ENCODE measurements at places on chromosomes 11 and 22.

DNA sequence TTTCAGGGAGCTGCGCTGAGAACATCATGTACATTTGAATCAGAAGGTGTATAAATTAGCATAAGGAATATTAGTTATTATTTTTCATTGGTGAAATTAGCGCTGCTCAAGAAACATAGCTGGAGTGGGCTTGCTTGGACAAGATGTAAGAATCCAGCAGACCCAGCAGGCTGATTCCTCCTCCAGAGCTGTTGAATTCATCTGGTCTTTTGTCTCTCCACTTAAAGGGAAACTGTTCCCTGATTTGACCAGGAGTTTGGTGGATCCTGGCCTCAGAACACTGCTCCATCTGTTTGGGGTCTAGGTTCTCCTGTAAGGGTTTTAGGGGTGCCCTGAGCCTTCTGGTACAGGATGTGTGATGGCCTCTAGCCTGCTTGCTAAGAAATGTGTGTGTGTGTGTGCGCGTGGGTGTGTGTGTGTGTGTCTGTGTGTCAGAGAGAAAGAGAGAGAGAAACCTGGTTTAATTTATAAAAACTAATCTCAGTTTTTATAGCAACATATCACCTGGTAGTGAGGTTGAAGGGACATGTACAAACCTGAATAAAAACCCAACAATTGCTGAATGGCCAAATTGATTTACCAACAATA is 8.3 kb upstream of the SORL1 start:
- no peak for DNase-seq

DNA sequence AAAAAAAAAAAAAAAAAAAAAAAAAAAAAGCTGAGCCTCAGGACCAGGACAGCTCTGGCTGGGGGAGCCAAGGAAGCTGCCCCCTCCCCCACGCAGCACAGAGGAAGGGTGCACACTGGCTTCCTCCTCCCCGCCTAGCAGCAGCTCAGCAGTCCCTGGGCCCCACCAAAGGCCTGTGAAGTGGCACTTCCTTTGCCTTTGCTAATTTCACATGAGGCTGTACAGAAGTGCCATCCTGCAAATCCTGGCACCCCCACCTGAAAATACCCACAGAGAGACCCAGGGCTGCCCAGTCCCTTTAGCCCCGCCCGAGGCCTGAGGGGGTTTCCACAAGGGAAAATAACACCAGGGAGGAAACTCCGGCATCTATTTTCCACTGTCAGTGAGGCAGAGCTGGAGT is 3.9 kb downstream of the RHOG start:
- DNase-seq: no peak

- no peak for DNase-seq
Observed at GRCh38 chr11:113193016-113193415, 121.4 kb upstream of the TTC12 start.

DNA sequence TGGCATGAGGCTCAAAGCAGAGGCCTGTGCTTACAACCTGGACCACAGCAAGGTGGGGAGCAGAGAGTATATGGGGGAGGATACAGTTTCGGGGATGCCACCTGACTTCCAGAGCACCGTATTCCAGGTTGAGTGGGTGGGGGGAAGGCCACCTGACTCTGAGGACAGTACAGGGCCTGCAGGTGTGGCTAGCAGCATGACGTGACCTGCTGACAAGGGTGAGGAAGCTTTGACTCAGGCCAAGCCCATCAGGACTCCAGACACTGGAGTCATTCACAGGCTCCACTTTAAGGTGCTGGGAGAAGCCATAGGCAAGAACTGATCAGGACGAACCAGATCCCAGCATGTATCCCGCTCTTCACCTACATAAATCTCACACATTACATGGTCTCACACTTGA is 34.6 kb upstream of the CRTAM start:
- no peak for DNase-seq

DNA sequence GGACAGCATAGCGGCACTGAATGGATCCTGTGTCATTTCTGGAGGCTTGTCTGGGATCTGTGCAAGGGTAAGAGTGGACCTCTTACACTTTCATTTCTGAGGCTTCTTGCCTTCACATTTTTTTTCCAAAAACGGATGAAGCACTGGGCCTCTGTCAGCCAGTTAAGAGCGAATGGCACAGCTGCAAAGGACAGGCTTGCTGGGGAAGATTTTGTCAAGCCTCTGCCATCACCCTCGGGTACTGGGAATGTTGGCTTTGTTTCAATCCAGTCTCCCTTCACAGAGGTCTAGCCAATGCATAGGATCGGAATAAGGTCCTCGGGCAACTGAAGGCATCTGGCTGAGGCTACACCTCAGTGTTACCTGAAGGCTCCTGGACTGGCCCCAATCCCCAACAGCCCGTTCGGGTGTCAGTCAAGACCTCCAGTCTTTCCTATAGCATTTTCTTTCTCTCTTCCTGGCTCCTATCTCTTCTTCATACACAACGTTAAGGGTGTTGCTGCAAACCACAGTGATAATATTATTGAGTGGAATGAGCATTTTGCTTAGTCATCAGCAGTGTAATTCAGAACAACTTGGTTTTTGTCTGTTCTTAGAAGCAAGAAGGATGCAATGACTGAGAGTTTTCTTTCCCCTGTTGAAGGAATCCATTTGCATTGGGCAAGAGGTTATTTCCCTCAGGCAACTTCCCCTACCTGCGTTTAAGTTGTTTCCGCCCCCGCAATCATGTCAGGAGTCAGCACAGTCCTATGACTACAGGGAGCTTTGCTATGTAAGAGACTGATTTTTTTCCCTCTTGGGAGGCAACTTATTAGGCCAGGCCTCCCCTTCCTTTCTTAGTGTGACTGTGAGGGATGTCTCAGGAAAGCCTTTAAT is 22.8 kb downstream of the NPAT start:
- DNase-seq: no peak

DNA sequence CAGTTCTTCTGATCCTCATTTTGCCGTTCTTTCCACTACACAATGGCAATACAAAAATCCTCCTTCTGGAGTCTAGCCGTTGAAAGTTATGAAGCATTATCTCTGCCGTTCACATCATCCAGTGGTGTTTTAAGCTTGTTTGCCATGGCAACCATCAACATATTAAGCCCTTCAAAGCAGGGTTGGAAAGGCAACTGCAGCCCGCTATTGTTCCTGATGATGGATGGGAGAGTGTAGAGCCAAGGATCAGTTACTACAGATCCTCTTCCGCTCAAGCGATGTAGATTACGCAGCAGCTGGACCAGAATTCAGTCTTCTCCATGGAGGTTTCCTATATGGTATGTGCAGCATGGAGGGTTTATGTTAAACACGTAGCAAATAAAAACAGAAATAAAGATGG is 352.7 kb downstream of the NTM start:
- no peak for DNase-seq

GRCh38 chr22:33599596-33599995 is 320.7 kb downstream of the LARGE1 start:
- DNase-seq: no peak

- DNase-seq: no peak
Observed at GRCh38 chr11:85826116-85826855, 15.3 kb upstream of the SYTL2 start.

DNA sequence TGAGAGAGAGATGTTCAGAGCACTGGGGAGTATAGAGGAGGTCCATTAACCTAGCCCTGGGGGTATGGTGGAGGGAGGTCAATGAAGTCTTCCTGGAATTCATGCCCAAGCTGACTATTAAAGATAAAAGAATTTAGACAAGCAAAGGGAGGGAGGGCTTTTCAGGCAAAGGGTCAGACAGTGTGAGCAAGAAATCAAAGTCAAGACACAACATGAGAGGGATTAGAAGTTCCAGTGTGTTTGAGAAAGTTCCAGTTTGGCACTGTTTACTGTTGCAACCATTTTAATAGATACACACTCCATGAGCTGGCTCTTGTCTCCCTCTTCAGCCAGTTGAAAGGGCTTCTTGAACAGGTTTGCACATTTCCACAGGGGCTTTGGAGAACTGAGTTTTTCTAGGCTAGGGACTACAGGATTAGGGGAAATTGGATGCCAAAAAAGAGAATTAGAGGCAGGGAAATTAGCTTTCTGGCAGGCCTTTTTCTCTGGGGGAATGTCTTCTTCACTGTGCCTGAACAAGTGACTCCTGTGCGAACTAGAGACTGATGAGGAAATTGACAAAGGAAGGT is 14.7 kb upstream of the NNMT start:
- no peak for DNase-seq

- no peak for DNase-seq
Observed at GRCh38 chr11:110086892-110087309, 6.3 kb upstream of the ZC3H12C start.

DNA sequence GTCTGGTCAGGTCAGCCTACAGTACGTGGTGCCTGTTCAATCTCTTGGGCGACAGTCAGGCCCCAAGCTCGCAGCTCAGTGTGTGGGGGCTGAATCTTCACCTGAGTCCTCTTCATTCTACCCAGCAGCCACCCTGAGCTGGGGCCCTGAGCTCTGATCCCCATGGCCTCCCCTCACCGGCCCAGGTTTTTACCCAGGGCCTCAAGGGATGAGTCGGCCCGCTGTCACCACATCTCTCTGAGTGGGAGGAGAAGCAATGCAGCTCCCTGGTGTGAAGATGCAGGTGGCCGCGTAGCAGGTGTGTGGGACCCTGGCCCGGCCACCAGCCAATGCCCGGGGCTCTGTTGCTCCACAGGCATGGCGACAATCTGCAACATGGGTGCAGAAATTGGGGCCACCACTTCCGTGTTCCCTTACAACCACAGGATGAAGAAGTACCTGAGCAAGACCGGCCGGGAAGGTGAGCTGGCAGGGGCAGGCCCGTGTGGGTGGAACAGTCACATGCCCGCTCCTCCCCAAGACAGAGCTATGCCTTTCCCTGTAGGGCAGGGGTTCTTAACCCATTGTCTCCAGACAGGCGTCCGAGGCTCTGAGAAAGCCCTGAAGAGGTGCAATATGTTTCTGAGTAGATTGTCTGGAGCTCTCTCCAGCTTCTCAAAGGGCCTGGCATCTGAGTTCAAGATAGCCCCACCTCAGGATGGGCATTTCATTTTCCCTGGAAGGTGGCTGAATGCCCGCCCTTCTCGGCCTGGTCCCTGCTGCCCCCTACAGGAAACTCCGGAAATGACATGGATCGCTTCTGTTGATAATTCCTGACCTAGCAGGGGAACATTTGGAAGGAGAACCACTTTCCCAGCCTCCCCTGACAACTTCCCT is 26.9 kb downstream of the POLR3H start:
- DNase-seq: no peak

GRCh38 chr11:693887-694562 is 997 bp downstream of the DEAF1 start:
- no peak for DNase-seq

DNA sequence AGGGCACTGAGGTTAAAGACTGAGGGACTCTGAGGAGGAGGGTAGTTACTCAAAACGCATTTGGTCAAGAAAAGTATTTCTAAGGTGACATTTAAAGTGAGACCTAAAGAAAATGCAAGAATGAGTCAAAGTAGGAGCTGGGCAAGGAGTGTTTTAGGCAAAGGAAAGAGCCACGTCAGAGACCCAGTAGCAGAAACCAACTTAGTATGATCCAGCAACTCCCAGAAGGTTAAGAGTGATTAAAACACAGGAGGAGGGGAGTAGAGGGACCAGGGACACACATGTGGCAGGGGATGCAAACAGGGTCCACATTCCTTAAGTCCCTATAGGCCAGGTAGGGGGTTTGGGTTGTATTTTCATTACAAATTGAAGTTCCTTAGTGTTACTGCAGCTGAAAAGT is 24.3 kb upstream of the CCDC34 start:
- DNase-seq: no peak

DNA sequence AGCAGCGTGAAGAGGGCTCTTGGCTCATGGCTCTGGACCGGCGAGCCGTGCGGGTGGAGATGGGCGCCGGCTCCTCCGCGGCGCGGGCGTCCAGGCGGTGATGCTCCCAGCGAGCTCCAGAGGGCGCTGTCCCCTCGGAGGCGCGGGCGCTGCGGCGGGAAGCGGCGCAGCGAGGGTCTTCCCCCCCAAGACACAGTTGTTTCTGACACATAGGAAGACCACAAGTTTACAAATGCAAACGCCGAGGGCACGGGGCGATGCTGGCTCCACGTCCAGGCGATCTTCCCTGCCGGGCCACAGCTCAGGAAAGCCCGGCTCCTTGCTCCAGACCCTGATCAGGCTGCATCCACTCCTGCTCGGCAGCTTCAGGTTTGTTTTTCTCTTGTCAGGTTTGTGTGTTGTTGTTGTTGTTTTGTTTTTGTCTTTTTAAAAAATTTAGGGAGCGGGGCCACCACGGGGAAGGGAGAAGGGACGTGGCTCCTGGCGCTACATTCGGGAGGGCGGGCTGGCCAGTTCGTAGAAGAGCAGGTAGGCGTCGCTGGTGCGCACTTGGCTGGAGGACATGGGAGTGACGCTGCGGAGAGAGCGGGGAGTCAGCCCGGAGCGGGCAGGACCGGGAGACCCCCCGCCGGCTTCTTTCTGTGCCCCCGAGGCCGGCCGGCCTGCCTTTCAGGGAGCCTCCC is 10.0 kb upstream of the MFRP start:
- DNase-seq: peak; percentile 65

DNA sequence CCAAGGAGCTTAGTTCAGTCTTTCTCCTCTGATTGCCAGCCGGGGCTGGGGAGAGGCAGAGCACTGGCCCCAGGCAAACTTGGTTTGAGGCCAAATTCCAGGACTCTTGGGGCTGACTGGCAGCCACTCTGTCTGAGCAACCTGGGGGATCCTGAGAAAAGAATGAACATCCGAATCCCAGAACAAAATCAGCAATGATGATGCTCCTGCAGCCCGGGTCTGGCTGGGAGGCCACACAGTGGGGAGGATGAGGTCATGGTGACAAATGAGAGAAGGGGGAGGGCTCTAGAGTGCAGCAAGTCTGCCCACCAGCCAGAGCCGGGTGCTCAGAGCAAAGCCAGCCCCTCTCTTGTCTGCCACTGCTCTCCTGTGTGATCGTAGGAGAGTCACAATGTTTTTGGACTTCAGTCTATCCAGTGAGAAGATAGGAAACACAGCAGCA is 71.8 kb upstream of the PAX6 start:
- no peak for DNase-seq

- no peak for DNase-seq
Observed at GRCh38 chr11:31809541-31809856, 1.6 kb downstream of the PAX6 start.
